ENCODE measurements at places on chromosomes 5 and 9. TPM values are rescaled to one million over a fixed set of nuclear protein-coding genes. Genes with fewer than 3 reads are reported as not detected.

Gene PTGS1
- total RNA-seq = 39.4 TPM

Gene HK3
- not detected for total RNA-seq

Gene SLC1A1
- total RNA-seq = 27.1 TPM

Gene PITX1
- total RNA-seq = 0.57 TPM

Gene SECISBP2
- total RNA-seq = 41.5 TPM

Gene CCNG1
- 578 TPM for total RNA-seq

Gene LCN9
- total RNA-seq = not detected

Gene FYB1
- 0.07 TPM for total RNA-seq

Gene SHOC1
- total RNA-seq = not detected

Gene EDIL3
- 5.3 TPM for total RNA-seq

Gene CYLC2
- not detected for total RNA-seq

Gene COMMD10
- total RNA-seq = 51.4 TPM
